GM12864 (cell line): ENCODE measurements at places on chromosomes 11 and 22.

DNA sequence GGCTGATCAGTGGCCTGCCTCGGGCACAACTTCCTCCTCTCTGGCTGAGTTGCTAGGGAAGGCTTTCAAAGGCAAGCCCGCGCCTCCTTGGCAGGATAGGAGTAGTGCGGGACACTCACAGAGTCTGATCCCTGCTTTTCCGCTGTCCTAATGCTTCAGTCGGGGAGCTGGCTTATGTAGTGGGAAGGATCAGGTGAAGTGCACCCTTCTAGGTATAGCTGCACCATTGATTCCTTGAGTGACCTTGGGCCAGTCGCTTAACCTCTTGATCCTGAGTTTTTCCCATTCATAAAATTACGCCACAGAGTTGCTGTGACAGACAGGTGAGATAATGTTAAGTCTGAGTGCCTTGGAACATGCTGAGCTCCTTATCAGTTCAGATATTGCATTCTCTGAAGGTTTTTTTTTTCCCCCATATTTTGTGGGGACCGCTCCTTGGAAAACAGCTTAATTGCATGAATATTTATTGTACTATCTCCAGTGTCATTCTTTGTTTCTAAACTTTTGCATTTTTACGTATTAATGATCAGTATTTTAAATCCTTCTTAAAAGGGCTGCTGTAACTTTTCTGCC, 961 bp downstream of the IPO7 start:
- no peak for DNase-seq

- DNase-seq: no peak
Measured at GRCh38 chr11:70883973-70884623, 368.3 kb downstream of the SHANK2 start.

DNA sequence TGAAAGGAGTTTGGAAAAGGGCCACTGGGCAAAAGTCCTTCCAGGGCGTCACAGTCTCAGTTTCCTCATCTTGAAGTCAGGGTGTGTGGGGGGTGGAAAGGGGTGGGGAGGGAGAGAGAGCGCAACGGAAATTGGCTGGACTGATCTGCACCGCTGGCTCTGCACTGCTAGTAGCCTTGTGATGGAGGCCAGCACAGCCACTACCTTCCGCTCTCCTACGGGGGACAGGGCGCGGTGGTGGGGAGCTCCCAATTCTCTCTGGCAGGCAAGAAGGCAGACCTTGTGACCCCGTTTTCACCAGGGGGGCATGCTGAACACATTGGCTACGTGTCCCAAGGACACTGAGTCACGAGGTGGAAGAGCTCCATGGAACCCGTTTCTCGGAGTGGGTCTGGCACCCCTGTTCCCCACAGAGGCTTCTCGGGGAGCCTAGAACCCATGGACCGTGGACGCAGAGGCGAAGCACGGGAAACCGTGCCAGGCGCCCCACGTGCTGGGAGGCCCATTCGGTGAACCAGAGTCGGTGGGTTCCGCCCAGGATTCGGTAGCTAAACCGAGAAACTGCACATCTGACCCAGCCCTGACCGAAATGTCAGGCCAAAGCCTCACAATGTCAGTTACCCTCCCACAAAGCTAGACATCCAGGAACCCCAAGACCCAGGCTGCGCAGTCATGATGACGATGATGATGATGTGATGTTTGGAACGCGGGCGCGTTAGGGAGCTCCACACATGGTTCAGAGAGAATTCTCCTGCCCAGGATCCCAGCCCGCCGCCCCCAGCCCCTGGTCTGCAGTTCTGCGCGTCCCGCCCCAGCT, 28.3 kb upstream of the WNT11 start:
- DNase-seq: peak; percentile 41

DNA sequence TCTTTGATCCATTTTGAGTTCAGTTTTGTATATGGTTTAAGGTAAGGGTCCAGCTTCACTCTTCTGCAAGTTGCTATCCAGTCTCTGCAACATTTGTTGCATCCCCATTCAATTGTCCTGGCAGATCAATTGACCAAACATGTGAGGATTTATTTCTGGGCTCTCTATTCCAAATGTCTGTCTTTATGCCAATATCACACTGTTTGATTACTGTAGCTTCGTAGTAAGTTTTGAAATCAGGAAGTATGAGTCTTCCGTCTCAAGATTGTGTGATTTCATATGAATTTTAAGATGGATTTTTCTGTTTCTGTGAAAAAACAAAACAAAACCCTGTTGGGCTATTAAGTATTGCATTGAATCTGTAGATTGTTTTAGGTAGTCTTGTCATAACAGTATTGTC, 17.0 kb downstream of the APLP2 start:
- DNase-seq: no peak

DNA sequence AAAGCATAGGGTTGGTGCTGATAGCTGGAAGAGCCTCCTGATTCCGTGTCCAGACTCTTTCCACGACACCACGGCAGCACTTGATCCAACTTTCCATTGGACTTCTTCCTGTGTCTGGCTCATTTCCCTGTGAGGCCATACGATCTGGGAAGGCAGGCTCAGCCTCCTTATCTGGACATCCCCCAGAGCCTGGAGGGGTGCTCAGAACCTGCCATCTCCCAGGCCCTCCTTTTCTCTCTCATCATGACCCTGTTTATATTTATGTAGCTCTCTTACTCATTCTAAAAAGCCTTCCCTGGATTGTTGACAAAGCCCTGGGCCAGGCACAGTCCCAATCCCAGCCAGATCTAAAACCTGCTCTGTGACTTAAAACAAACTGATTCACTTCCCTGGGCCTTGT, 7.8 kb upstream of the BCL9L start:
- no peak for DNase-seq

DNA sequence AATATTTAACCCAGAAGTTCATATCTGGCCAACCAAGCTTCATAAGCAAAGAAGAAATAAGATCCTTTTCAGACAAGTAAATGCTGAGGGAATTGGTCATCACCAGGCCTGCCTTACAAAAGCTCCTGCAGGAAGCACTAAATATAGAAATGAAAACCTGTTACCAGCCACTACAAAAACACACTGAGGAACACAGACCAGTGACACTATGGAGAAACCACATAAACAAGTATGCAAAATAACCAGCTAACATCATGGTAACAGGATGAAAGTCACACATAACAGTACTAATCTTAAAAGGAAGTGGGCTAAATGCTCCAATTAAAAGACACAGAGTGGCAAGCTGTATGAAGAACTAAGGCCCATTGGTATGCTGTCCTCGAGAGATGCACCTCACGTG, 311.4 kb downstream of the DYNC2H1 start:
- DNase-seq: no peak

DNA sequence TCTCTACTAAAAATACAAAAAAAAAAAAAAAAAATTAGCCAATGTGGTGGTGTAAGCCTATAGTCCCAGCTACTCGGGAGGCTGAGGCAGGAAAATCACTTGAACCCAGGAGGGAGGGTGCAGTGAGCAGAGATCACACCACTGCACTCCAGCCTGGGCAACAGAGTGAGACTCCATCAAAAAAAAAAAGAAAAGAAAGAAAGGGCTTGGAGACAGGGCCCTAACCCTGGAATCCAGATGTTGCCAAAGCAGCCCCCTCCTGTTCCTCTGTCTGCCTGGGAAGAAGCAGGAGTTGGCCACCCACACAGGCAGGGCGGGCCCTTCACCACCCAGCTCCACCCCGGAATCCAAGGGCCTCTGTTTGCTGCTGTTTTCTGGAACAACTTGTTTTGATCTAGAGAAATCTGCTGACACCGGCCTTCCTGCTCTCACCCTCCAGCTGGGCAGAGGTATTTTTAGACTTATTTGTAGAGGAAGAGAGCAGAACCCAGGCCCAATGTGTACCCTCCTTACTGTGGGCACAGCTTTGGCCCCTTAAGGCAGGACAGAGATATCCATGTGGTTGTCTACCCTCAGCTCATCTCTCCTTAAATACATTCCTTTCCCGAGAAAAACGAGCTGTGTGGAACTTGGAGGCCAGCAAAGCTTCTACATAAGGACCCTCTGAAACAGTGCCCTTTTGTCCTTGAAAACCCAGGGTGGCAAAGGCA, 2.7 kb upstream of the NEAT1 start:
- no peak for DNase-seq

DNA sequence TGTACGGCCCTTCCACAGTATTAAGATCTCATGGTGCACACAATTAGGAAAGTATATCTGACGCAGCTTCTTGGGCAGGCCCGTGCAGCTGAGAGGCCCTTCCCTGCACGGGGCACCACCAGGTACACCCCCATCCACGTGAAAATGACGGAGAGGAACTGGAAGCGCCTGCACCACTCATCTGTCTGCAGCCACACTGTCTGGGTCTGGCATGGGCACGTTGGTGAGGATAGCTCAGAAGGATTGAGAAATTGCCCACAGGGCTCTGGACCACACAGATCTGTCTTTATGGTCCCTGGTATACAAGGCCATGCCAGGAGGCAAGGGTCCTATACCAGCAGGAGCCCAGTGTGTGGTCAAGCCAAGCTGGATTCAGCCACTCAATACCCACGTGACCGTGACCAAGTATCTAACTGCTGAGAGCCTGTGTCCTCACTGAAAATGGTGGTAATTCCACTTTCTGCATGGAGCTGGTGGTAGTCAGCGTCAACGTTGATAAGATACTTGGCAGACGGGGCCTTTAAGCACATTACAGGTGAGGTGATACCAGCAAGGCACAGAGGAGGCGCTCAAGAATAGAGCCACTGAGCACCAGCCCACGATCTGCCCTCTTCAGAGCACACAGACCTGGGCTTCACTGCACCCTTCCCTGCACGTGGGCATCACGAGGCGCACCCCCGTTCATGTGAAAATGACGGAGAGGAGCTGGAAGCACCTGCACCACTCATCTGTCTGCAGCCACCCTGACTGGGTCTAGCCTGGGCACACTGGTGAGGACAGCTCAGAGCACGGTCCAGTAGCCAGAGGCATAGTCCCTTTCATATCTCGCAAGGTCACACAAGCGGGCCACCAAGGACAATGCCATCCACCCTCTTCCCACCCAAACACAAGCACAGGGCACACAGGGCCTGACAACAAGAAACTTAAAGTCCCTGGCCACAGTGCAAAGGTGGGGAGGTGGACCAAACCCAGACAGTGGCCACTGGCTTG, 28.4 kb downstream of the SHANK2 start:
- DNase-seq: no peak

GRCh38 chr22:19886605-19887255, 32.1 kb upstream of the GNB1L start:
- DNase-seq: no peak

DNA sequence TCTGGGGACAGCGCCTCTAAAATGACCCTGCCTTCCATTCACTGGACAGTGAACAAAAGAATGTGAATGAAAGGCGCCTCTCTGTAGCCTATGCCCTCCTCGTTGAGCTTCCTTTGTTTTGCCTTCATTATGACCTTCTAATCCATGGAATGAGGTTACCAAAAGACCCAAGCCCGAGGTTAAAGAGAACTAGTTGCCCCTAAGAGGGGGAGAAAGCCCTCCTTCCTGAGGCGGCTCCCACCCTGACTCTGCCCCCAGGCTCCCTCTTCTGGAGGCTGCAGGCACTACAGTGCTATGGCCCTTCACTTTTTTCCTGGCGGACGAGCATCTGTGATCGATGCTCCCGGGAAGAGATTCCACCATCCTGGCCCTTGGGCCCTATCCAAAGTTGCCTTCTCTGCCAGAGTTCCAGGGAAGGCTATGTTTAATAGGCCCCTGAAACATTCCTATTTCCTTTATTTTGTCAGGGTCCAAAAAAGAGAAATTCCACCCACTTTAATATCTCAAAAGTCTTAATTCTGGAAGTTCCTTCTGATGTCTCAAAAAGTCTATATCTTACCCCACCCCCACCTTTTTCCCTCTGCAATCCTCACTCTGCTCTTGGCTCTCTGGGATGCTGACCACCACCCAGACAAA, 147.3 kb downstream of the FEZ1 start:
- no peak for DNase-seq

GRCh38 chr22:25402160-25402500, 162.3 kb upstream of the GRK3 start:
- DNase-seq: no peak

DNA sequence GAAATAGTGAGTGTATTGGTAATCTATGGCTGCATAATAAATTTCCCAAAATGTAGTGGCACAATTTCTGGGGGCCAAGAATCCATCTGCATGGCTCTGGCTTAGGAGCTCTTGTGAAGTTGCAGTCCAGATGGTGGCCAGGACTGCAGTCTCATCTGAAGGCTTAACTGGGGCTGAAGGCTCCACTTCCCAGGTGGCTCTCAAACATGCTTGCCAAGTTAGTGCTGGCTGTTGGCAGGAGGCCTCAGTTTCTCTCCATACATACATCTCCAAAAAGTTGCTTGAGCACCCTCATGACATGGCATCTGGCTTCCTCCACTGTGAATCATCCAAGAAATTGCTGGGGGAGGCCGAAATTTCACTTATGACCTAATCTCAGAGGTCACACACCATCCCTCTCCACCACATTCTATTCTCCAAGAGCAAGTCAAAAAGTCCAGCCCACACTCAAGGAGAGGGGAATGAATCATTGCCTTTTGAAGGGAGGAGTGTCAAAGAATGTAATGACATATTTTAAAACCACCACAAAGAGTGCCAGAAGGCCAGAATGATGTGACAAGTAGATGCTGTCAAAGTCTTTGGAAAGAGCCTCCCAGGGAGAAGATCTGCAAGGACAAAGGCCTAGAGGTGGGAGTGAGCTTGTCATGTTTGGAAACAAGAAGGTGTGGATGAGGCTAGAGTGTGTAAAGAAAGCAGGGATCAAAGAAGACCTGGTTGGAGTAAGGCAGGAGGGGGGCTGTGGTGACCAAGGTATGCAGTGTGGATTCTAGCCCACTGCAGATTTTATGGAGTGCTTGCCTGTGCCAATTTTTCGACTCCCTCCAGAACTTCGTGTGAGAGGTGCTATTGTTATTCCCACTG, 566.2 kb downstream of the MIAT start:
- DNase-seq: no peak

DNA sequence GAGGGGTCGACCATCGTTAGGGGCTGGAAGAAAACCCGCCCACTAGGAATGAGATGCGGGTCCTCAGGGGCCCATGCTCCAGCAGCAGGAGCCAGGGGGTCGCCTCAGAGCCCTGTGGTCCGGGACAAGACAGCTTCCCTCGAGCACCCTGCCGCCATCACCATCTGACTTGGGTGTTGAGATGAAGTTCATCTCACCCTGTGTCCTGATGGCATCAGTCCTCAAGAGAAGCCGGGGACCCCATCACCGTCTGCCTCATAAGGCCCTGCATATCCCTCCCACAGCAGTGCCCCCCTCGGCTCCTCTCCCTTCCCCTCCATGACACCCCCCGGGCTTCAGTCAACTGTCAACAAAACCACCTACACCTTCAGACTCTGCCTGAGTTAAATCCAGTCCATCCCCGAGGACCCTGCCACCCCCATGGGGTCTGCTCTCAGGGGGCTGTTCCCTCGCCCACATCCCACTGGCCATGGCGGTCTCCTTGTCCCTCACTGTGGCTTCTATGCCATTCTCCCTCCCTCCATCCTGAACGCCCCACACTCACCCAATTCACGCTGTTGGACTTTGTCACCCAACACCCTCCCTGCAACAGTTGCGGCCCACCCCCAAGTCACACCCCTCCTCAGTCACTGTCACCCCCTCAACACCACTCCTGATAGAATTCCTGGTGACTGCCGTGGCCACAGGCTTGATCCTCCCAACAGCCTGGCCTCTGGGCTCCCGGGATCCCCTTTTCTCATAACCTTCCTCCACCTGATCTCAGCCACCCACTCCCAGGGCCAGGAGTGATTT, 87.7 kb upstream of the RTL6 start:
- DNase-seq: no peak
